Activated CD4-positive, alpha-beta T cell treated with anti-CD3 and anti-CD28 coated beads for 36 hours (primary cell): ENCODE measurements at places on chromosomes 5 and 9. TPM values are rescaled to one million over a fixed set of nuclear protein-coding genes. Genes with fewer than 3 reads are reported as not detected.

- no peak overlapping the region for H3K27ac ChIP-seq
- H3K4me3 ChIP-seq = no peak overlapping the region
- DNase-seq = no peak
- H3K36me3 ChIP-seq = no peaks in the 10 kb centered on the region
These were observed 50.3 kb downstream of the SNCAIP start for GRCh38 chr5:122362361-122362760.

DNA sequence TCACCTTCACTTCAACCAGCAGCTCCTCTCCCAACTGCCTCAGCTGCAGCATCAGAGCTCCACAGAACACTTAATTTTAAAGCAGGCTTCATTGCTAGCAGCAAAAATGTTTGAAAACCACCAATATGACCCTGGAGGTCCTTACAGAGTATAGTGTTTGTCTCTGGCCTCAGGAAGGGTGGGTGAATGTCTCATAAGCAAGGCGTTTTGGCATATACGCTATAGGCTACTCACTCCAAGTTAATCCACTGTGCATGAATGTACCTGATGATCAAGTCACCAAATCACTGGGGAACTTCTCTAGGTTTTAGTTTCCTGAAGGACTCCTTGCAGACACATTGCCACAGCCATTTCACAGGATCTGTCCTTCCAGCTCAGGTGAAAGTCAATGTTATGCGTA lies 125.3 kb downstream of the GABBR2 start:
- no peak overlapping the region for H3K27ac ChIP-seq
- H3K4me1 ChIP-seq = no peaks in the 10 kb centered on the region
- H3K36me3 ChIP-seq = no peaks in the 10 kb centered on the region
- peaks cover 24% of the 10 kb centered on the region for H3K27me3 ChIP-seq
- DNase-seq = no peak

- H3K27ac ChIP-seq = no peak overlapping the region
- H3K36me3 ChIP-seq = no peaks in the 10 kb centered on the region
- no peaks in the 10 kb centered on the region for H3K4me1 ChIP-seq
- DNase-seq = no peak
- H3K27me3 ChIP-seq = no peaks in the 10 kb centered on the region
These were observed 281.0 kb downstream of the RASEF start for GRCh38 chr9:82781921-82782392.

Gene PCDHA7
- not detected for total RNA-seq
